ENCODE measurements at places on chromosomes 4 and X.

- no peak for DNase-seq
Measured at GRCh38 chr4:115234405-115235093, 121.1 kb upstream of the NDST4 start.

DNA sequence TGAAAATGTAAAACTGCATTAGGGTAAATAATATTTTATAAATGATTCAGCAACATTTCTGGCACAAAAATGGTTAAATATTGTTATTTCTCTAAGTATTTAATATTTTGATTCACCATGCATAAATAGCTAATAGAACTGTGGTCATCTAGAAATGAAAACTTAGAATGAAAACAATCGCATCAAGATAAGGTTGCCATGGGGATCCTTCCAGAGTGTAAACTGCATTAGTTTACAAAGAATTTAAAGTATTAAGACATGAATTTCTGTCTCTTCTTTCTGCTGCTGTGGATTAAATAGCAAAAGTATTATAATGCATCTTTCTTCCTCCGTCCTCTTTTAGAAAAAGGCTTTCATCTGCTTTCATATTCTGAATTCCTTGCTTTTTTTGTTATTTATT lies 1064.6 kb upstream of the SLIT2 start:
- DNase-seq, result no peak

GRCh38 chr4:150510176-150510865 lies 71.6 kb upstream of the MAB21L2 start:
- DNase-seq, result no peak

DNA sequence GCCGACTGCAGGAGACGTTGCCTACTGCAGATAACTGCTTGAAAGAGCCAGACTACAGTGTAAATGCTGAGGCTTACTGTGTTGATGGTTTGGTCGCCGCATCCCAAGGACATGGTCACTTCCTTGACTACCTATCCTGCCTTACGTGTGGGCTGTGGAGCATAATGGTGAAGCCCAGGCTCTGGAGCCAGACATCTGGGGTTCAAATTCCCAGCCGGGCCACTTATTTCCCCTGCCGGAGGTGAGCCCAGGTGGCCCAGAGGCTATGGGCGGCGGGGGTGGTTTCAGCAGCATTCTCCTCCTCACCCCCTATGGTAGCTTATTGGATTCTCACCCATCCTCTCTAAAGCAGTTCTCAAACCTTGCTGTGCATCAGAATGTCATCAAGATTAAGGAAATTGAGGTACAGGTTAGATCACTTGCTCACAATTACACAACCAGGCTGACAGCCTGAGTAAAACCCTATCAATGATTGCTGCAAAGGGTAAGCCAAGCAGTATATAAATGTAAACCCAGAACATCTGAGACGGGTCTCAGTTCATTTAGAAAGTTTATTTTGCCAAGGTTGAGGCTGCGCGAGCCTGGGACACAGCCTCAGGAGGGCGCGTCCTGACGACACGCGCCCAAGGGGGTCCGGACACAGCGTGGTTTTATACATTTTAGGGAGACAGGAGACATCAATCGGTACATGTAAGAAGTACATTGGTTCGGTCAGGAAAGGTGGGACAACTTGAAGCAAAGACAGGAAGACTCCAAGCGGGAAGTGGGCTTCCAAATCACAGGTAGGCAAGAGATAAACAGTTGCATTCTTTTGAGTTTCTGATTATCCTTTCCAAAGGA lies 48.5 kb downstream of the EVC start:
- DNase-seq, result no peak

- DNase-seq, result no peak
Measured at GRCh38 chr4:169286562-169287301, 16.0 kb upstream of the SH3RF1 start.

GRCh38 chrX:136168929-136169735 lies 21.8 kb downstream of the FHL1 start:
- DNase-seq, result no peak

- no peak for DNase-seq
Measured at GRCh38 chr4:128513664-128514484, 226.3 kb upstream of the PGRMC2 start.

- no peak for DNase-seq
Measured at GRCh38 chr4:173478913-173479283, 51.1 kb downstream of the HAND2 start.

DNA sequence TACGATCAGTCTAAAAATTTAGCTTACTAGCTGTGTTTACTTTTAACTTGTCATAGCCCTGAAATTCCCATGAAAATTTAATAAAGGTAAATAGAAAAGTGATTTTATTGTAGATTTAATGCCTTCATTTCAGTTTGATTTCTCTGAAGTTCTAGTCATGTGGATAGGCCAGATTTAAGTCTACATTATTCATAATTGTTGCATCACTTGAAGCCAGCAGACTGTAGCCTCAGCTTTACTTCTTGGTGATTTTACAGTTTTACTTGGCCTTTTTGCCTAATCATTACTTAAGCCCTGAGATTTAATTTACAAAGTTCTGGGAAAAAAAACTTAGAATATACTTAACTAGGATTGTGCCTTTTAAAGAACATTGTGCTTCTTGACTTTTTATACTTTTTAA lies 73.5 kb upstream of the FHDC1 start:
- DNase-seq, result no peak

- DNase-seq, result no peak
Measured at GRCh38 chr4:136713140-136713539, 819.2 kb downstream of the PCDH18 start.

DNA sequence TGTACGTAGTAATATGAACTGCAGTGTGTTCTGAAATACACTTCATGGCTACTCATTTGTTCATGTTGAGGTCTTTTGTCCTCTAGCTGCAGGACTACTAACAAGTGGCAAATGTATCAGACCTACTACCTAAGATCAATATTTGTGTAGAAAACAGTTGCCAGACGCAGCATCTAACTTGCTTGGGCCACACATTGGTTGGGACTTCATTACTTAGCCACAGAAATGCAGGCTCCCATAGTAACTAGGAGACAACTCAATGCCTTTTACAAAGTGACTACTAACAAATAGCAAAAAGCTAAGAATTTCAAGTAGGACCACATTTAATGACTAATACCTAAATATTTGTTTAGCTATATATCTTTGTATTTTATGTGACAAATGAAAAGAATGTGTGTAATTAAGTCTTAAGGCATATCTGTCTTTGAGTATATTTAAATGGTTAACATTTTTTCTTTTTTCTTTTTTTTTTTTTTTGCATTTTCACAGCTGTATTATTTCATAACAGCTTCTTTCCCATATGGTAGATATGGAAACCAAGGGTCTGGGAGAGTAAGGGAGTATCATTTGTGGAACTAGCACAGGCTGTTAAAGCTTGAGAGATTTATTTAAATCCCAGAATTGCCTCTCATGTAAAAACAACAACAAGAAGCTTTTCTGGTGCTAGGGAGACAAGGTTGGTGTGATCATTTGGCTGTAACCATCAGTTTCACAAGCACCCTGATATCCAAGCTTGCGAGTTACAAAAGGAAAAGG lies 2.7 kb downstream of the CT47C1 start:
- DNase-seq, result no peak

DNA sequence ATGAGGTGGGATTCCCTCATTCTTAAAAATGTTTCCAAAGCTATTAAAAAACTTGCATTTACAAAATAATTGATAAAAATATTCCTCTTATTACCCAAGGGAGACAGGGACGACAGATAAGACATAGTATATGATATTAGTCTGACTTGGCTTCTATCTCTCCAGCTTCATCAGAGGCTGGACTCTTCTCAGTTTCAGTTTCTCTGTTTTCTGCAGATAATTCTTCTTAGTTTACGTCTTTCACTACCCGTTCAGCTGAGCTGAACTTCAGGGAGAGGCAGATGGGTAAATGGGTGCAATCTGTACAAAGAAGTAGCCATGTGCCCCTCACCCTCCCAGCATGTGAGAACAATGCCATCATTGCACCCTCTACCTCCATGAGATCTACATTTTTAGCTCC lies 214.0 kb upstream of the SLIT2 start:
- no peak for DNase-seq

GRCh38 chrX:2501559-2502102 lies 855 bp upstream of the DHRSX start:
- DNase-seq, result no peak

GRCh38 chrX:30981968-30982367 lies 89.9 kb downstream of the FTHL17 start:
- DNase-seq, result no peak
